ENCODE measurements at places on chromosomes 2 and 18.

DNA sequence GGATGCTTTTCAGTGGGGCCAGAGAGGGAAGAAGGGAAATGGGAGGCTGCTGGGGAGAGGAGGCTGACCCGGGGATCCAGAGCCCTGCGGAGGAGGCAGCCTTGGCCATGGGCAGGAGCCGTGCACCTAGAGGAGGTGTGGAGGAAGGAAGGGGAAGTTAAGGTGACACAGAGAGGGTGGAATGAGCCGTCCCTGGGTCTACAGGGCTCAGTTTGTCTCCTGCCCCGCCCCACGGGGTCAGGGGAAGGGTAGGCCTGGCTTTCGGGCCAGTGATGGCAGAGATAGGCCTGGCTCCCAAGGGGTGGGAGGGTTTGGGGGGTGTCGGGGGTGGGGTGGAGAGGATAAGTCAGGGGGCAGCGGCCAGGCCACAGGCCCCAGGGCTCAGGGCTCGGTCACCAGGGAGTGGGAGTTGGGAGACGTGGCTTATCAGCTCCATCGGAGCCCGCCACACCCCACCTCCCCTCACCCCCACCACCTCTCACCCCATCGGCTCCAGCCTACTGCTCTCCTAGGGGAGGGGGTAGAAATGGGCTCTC lies 39.5 kb upstream of the NOTO start:
- no peak for DNase-seq

GRCh38 chr2:181178823-181179412 lies 198.5 kb downstream of the UBE2E3 start:
- no peak for DNase-seq

DNA sequence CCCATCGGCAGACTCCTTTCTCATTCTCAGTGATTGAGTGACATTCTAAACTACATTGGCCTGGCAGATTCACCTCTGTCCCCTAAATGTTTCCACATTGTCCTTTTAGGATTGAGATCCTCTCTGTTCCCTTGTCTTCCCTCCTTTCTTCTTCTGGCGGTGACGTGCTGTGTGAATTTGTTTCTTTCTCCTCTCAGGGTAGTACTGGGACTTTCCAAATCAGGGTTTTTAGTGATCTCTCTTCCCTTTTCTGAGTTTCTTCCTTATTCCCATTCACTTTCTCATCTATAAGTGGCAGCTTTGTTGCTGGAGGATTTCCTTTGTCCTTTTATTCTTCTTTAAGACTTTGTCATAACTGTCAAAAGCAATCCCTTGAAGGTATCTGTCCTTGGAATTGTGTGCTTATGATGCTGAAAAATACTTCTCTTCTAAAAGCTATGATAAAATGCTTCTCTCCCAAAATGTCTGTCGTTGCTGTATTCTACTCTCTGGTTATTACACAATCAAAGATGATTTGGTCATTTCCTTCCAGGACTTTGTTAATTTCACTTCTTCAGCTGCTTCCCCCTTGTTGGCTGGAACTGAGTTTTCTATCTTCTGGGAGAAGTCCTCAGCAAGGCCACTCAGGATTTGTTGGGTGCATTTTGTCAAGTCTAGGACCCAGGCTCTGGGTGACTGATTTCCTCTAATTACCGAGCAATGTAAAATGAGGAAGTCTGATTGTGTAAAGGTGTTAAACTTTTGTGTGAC lies 4.9 kb upstream of the IL1B start:
- no peak for DNase-seq

DNA sequence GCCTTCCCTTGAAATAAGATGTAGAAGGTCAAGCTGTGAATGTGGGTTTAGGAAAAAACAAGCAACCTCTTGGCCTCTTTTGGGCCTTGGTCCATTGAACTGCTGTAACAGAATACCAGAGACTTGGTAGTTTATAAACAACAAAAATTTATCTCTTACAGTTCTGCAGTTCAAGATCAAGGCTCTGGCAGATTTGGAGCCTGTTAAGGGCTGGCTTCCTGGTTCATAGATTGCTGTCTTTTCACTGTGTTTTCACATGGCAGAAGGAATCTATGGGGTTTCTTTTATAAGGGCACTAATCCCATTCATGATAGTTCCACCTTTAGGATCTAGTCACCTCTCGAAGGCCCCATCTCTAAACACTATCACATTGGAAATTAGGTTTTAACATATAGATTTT lies 20.2 kb upstream of the STK17B start:
- no peak for DNase-seq

DNA sequence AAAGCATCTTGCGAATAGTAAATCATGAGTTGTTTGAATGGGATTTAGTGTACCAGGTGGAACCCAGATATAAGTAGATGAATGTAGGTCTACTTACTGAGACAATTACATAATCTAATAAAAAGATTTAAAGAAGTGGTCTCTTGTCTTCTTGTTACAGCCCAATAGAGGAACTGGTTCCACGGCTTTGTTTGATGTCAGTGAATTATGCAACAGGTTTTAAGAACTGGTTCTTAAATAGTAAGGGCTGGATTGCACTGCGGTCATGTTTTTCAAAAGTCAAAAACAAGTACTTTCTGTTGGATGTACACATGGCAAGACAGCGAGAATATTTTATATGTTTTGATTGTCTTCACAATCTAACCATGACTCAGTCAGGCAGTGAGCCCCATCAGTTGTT lies 15.4 kb upstream of the SLC9A2 start:
- no peak for DNase-seq

DNA sequence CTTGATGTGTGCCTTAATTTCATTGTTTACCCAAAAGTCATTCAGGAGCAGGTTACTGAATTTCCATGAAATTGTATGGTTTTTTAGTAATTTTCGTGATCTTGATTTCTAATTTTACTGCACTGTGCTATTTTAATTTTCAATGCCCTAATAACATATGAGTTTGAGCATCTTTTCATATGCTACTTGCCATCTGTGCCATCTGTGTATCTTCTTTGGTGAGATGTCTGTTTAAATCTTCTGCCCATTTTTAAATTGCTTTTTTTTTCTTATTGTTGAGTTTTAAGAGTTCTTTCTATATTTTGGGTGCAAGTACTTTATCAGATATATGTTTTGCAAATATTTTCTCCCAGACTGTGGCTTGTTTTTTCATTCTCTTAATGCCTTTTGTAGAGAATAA lies 165.9 kb downstream of the ST6GAL2 start:
- DNase-seq: no peak

- peak; percentile 37 for DNase-seq
These were observed 32.7 kb upstream of the MAP4K3 start for GRCh38 chr2:39469807-39470206.

DNA sequence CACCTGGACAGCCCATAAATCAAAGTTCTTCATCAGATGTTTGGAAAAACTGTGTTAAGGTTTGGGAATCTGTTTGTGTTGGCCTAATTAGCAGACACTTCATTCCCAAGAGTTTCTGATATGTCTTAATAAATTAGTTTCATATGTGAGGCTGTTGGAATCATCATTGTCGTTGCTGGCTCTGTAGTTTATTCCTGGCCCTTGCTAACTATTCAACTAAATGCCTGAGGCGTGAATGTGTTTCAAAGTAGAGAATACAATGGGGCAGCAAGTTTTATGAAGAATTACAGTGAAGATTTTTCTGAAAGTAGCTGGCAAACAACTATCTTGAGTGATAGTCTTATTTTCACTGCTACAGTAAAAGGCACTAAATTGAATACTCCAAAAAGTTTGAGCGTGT lies 141.1 kb downstream of the PARD3B start:
- no peak for DNase-seq

All from non-pigmented ciliary epithelial cell (primary cell).